Islet precursor cell (in vitro differentiated cells): ENCODE measurements at places on chromosomes 7 and 10.

GRCh38 chr7:148478551-148478950, 112.0 kb upstream of the C7orf33 start:
- DNase-seq: no peak

DNA sequence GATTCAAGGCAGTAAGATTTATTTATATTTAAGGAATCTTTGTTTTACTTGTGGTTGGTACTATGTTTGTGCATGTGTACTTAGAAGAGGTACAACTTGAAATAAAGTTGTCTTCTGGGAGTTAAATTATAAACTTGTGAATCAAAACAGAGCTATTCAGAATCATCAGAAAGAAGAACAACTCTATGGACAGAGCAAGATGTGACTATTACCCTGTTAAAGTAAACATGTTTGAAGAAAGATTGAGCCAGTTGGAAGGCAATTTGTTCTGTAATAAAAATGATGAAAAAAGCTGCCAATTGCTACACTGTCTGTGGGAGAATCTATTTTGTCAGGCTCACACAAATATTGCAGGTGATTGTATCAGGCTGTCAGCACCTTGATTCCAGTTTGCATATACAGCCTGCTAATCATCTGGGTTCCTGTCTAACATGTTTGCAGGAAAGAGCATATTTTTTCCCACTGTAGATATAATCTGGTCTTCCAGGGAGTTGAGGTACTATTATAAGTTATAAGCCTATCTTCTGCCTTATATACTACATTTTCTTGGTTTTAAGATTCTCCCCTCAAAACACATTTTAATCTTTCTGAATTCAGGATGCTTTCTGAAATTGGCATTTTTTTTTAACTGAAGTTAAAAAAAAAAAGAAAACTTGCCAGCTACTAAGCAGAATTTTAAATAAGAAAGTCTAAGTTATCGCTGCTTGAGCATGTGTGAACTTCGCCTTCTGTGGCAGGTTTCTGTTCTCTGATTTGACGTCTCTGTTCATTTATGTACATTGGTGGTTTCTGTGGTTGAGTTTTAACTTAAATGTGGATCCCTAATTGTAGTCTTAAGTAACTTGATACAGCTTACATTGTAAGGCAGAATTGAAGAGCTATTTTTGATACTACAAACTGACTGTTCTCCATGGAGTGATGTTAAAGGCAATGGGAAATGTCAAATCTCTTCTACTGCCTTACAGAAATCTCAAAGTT, 46.0 kb downstream of the ZNRF2 start:
- DNase-seq: no peak

DNA sequence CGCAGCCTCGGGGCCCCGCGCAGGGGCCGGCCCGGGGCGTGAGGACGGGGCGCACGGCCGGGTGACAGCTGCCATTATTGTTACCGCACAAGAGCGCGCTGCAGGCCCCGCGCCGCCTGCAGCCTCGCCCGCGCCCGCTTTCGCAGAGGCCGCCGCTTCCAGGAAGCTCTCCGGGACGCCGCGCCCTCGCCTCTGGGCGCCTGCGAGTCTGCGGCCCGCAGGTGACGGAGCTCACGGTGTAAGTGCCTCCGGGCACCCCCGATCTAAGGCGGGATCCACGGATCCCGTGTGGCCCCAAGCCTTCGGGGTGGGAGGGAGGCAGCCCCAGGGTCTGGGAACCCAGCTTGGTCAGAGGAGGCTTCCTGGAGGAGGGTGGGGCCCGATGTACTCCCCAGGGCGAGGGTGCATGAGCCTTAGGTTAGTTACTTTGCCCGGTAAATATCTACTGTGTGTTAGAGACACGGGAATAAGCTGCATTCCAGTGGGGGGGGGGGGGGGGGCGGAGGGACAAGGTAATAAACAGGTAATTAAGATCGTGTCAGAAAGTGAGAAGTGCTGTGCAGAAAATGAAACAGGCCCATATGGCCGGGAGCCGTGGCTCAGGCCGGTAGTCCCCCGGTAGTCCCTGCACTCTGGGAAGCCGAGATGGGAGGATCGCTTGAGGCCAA, 638 bp downstream of the IQCE start:
- no peak for DNase-seq

- peak; percentile 50 for DNase-seq
Measured at GRCh38 chr7:150947761-150948651, 30.1 kb downstream of the KCNH2 start.

- DNase-seq: no peak
Measured at GRCh38 chr10:49120911-49121310, 5.6 kb upstream of the VSTM4 start.

DNA sequence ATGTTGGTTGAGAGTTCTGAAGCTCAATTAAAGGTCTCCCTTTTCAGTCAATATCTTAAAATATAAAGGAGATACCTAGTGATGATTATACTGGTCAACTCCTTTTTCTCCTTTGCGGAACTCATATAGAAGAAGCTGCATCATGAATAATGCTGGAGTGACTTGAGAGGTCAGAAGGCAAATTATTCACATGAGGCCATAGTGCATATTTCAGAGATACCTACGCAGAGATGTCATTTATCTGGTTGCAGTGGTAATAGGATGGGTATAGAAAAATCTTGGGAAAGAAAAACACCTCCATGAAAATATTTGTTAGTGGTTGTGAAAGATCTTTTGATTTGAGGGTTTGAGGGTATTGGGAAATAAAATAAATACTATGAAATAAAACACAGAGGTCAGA, 47.7 kb downstream of the NXPH1 start:
- DNase-seq: no peak

GRCh38 chr7:77276120-77276519, 76.5 kb upstream of the FGL2 start:
- no peak for DNase-seq

GRCh38 chr7:87702326-87702725, 74.1 kb downstream of the RUNDC3B start:
- DNase-seq: no peak

DNA sequence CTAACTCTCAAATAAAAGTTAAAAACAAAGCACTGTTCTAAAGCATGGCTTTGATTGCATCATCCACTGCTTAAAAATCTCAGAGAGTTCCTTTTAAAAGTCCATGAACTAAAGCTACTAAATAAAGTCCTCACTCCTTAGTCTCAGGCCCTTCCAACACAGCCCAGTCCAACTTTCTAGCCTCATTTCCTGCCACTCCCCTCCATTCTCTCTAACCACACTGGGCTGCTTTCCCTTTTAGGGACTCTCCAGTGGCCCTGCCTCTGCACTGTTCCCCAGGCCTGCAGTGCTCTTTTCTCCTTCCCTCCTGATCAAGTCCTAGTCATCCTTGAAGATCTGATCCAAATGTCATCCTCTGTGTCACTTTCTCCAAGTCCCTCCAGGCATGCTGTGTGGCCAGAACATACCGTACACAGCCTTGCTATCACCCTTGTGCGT, 56.9 kb upstream of the PPP1R3C start:
- DNase-seq: no peak

DNA sequence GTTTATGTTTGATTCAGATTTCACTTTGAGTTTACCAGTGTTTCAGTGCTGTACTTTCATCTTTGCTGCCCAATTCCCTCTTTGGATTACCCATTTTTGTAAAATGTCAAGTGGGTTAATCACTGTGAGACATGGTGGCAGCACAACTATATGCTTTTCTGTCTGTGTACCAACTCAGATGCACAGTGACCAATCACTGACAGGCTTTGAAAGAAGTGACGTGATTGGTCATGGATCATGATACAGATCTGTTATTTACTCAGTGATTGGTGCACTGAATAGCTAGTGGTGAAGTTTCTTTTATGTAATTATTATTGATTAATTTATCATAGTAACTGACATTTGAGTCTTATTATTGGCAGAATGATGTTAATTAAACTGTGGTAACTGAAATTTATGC, 126.9 kb downstream of the SDK1 start:
- no peak for DNase-seq
